ENCODE measurements at places on chromosomes 5 and 9.

- DNase-seq = no peak
Measured at GRCh38 chr5:132765311-132766019, 11.6 kb downstream of the SEPTIN8 start.

- DNase-seq = no peak
Measured at GRCh38 chr5:133053448-133053847, 1.6 kb downstream of the HSPA4 start.

- no peak for DNase-seq
Measured at GRCh38 chr5:169545762-169546161, 37.8 kb upstream of the SPDL1 start.

DNA sequence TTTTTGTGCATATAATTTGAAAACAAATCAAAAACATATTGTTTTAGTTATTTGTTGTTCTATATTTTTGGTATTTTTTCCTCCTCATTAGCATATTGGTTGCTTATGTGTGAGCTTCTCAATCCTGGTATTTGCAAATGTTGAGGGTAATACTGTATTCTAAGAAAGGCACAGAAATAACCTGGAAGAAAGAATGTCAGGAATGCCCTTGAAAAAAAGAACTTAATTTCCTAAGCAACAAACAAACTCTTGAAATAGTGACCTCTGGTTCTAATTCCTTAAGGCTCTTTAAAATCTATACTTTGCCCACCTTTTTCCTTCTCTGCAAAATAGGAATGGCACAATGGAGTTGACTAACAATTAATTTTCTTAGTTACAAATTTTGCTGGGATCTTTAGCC, 117.5 kb downstream of the HMHB1 start:
- no peak for DNase-seq

GRCh38 chr9:89657765-89658164, 53.0 kb downstream of the GADD45G start:
- DNase-seq = no peak

DNA sequence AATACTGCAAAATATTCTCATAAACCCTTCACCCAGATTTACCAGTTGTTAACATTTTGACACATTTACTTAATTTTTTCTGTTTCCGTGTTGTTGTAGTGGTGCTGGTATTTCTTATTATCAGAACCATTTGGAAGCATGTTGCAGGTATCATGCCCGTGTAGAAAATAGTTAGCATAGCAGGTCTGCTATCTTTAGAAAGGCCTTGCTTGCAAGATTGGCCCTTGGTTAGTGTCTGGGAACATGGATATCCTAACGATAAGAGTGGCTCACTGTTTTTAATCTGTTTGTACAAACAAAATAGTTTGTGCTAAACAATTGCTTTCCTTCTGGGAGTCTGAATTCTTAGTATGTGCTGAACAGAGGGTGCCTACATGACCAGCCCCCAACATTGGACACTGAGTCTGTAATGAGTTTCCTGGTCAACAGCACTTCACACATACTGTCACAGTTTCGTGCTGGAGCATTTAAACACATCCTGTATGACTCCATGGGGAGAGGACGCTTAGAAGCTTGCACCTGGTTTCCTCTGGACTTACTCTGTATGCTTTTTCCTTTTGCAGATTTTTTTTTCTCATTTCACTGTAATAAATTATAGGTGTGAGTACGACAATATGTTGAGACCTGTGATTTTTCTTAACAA, 66.9 kb downstream of the MAN2A1 start:
- no peak for DNase-seq

DNA sequence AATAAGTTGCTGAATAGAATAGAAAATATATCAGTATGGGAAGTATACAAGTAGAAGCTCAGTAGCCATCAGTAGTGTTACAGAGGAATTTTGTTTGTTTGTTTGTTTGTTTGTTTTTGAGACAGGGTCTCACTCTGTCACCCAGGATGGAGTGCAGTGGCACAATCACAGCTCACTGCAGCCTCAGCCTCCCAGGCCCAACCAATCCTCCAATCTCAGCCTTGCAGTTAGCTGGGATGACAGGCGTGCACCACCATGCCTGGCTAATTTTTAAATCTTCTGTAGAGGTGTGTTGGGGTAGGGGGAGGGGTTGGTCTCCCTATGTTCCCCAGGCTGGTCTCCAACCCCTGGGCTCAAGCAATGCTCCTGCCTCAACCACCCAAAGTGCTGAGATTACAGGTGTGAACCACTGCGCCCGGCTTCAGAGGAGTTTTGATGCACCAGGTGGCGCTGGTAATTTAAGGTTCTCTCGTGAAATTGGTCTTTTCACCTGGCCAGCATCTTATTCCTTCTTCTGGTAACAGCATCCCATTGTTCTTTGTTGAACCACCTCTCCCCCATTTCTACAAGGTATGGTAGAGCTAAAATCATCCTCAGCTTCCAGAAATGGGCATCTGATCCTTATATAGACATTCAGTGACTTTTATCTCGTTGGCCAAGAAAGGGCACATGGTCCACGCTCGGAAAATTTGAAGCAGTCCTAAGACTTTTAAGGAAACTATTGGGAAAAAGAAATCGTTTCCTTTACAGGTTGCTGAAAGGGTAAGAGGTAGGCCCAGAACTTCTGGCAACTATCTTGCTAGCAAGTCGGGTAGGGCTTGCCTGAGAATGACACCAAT, 157.1 kb downstream of the ARRDC3 start:
- DNase-seq = no peak

DNA sequence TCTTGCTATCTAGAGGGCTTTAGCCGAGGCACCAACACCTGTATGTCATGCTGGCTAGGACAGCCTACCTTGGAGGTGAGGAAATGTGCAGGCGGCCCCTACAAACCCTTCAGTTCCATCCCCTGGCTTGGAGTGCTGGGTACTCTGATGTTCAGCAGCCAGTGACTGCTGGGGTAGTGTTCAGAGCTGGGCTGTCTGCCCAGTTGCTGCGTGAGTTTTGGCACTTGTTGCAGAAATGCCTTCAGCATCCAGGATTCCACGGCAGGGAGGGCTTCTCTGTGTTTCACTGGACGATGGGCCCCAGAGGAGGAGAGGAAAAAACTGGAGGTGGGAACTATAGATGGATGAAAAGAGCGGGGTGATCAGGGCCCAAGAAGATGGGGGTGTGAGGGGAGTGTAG, 10.4 kb downstream of the SWI5 start:
- DNase-seq = no peak

- peak; percentile 74 for DNase-seq
Measured at GRCh38 chr5:32709750-32710549, 1.2 kb upstream of the NPR3 start.

DNA sequence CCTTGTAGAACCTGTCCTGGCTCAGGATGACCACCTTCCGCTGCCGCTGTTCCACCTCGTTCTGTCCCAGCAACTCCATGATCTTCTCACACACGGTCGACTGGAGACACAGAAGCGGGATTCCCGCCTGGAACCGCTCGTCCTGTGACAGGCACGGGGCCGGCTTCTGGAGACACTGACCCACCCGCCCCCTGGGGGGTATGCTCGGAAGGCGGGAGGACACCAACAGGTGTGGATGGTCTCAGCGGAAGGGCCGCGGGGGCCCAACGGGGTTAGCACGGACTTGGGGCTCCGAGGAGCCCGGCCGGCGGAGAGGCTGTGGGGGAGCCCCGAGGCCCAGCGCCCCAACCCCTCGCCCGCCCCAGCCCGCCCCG, 530 bp downstream of the UCK1 start:
- DNase-seq = no peak

- DNase-seq = no peak
Measured at GRCh38 chr5:10704949-10705621, 55.9 kb downstream of the DAP start.

- DNase-seq = no peak
Measured at GRCh38 chr5:125245216-125245615, 498.8 kb upstream of the ZNF608 start.

DNA sequence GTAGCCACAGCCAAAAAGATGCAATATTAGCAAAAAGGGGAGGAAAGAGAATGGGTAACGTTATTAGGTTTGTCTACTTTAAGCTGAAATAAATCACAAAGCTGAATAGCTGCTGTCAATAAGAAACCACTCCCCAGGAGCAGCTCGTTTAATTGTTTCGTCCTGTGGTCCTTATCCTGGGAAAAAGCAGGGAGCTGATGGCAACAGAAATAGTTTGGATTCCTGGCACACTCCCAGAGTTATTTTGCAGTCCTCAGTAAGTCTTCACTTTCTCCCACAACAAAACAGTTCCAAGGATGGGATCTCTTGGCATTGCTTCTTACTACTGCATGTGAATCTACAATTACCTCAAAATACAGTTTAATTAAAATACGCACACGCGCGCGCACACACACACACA, 28.8 kb downstream of the FRMD3 start:
- no peak for DNase-seq

DNA sequence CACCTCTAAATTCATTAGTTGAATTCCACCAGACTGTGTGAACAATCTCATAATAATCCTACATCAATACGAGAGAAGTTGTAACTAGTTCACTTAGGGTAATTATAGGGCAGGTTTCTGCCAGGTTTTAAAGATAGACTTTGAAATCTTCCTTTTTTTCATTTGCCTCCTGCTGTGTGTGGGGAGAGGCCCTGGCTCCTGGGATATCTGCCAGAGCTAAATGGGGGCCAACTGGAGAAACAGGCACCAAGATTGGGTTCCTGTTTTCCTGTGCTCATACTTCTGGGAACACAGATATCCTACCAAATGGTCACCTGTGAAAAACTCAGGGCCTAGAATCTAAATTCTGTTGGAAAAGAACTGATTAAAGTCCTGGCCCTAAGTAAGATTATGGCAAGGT, 42.3 kb downstream of the SH3RF2 start:
- DNase-seq = no peak

DNA sequence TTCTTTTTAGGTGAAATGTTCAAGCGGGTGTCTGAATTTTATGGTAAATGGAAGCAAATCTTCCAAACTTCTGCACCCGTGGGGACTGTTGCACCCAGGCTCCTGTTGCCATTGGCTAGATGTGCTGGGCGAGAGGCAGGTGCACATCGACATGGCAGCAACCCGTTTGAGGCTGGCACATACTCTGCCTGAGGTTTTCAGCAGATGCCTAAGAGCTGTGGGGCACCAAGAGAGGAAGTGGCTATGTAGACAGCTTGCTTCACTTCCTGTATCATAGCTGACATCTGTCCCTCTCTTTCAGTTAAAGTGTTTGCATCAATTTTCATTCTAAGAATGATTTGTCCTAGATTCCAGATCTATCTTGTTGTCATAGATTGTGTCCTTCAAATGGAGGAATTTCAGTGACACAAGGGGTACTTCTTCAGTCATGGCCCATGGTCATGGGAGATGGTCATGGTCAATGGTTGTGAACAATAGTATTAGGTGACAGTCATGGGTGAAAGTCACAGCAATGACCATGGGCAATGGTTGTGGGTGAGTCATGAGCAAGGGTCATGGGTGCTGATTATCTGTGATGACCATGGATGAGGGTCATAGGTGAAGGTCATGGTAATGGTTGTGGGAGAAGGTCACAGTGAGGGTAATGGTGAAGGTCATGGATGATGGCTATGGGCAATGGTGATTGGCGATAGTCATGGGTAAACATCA, 115.1 kb upstream of the IRX4 start:
- no peak for DNase-seq

- DNase-seq = no peak
Measured at GRCh38 chr5:59782856-59783255, 110.7 kb downstream of the PDE4D start.

DNA sequence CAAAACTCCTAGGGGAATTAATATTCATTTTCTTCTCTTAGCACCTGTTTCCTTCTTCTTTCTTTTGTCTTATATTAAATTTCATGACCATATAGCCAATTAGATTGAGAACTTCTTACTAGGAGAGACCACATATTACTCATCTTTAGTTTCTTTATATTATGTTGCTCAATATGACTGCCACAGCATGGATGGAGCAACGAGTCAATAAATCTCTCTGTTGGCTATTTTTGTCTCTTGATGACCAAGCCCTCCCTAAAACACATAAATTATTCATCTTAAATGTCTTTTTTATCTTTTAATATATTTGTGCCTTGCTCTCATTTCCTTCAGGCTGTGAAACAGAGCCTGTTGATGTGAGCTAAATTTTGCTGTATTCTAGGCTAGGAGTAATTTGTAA, 123.0 kb downstream of the ADAMTSL1 start:
- no peak for DNase-seq

- no peak for DNase-seq
Measured at GRCh38 chr5:109844695-109845094, 155.0 kb downstream of the MAN2A1 start.

GRCh38 chr5:158801268-158801667, 298.4 kb downstream of the EBF1 start:
- DNase-seq = no peak

GRCh38 chr5:129499208-129499852, 39.2 kb downstream of the ADAMTS19 start:
- no peak for DNase-seq

DNA sequence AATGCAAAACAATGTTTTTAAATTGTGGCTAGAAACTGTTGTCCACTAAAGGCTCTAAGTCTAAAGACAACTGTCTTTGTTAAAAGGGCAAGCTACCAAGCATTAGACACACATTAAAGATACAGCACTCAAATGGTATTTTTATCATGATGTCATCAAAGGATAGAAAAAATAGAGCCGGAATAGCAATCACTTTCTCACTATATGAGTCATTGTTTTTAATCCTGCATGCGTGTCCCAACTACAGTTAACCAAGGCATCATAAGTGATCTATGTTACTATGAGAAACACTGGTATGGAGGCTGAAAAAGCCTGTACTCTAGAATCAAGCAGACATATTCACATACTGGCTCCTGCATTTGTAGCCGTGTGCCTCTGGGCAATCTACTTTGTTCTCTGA, 1.9 kb upstream of the PJA2 start:
- DNase-seq = no peak

GRCh38 chr9:36486329-36486932, 86.3 kb upstream of the MELK start:
- peak; percentile 21 for DNase-seq

- no peak for DNase-seq
Measured at GRCh38 chr9:87201351-87201751, 254.0 kb upstream of the GAS1 start.

DNA sequence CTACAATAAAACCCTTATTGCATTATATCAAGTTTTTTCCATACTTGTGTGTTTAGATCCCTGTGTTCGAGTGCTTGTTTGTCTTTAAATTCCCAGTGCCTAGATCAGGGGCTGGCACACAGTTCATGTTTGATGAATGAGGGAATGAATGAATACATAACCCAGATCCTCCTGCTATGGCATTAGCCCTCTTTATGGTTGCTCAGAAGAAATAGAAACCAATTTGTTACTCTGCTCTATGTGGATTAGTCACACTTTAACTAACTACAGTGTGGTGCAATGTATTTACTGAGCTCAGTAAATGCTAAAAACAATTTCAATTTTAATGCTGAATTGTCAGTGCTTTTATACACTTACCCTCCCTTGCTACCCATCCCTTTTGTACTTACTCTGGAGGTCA, 16.4 kb upstream of the GALNT10 start:
- DNase-seq = no peak
